ENCODE measurements at places on chromosomes 1 and 21. TPM values are rescaled to one million over a fixed set of nuclear protein-coding genes. Genes with fewer than 3 reads are reported as not detected.

Gene OR6K3
- total RNA-seq, result not detected

Gene VWA5B1
- total RNA-seq, result 0.05 TPM

GRCh38 chr1:52059321-52059720 lies 3.2 kb downstream of the BTF3L4 start:
- H3K27ac ChIP-seq, result no peak overlapping the region
- H3K27me3 ChIP-seq, result no peaks in the 10 kb centered on the region
- H3K4me3 ChIP-seq, result no peak overlapping the region
- peaks cover 12% of the 10 kb centered on the region for H3K36me3 ChIP-seq
- peaks cover 9% of the 10 kb centered on the region for H3K4me1 ChIP-seq

- DNase-seq, result peak; percentile 8
- peak overlapping the region; percentile 89 for H3K4me3 ChIP-seq
- H3K36me3 ChIP-seq, result peaks cover 11% of the 10 kb centered on the region
Measured at GRCh38 chr1:37513795-37514349, 694 bp downstream of the MEAF6 start.

- no peak overlapping the region for H3K27ac ChIP-seq
- H3K27me3 ChIP-seq, result no peaks in the 10 kb centered on the region
- no peaks in the 10 kb centered on the region for H3K4me1 ChIP-seq
- H3K4me3 ChIP-seq, result no peak overlapping the region
- peaks cover 8% of the 10 kb centered on the region for H3K36me3 ChIP-seq
- DNase-seq, result no peak
Measured at GRCh38 chr21:45792682-45793383, 149.3 kb downstream of the PCBP3 start.

DNA sequence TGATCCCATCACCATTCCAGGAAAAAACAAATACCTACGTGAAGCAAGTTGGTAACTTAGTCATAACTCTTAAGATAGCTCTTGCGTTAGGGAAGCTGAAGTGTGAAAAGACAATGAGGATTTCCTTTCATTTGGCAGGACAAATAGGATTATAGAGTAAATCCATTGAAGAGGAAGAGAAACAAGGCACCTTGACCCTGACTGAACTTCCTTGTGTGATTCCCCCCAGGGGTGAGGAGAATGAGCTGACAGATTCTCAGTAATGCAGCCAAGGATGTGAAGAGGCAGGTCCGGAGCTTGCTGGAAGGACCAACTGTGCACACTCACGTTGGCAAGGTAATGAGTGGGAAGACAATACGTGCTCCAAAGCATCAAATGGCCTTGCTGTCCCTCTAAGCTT lies 55.0 kb upstream of the HMCN1 start:
- no peak overlapping the region for H3K27ac ChIP-seq
- no peaks in the 10 kb centered on the region for H3K36me3 ChIP-seq
- H3K27me3 ChIP-seq, result no peaks in the 10 kb centered on the region
- no peak for DNase-seq
- peaks cover 12% of the 10 kb centered on the region for H3K4me1 ChIP-seq
- H3K4me3 ChIP-seq, result no peak overlapping the region

All from thymus (tissue), 14 donors.